Lower lobe of right lung (tissue), 2 donors: ENCODE measurements at places on chromosomes 11 and 22. TPM values are rescaled to one million over a fixed set of nuclear protein-coding genes. Genes with fewer than 3 reads are reported as not detected.

Gene RGL4
- 1.9 TPM for total RNA-seq

Gene SYCE3
- total RNA-seq = not detected

Gene CD3D
- total RNA-seq = 7.4 TPM

Gene TRPM5
- total RNA-seq = not detected

Gene YPEL4
- total RNA-seq = 3.1 TPM

Gene DDIAS
- 13.3 TPM for total RNA-seq

Gene TRIM49
- not detected for total RNA-seq

Gene ANO9
- 21.6 TPM for total RNA-seq
